ENCODE measurements at places on chromosomes 3 and 15. TPM values are rescaled to one million over a fixed set of nuclear protein-coding genes. Genes with fewer than 3 reads are reported as not detected.

- no peak for DNase-seq
Measured at GRCh38 chr3:24951180-24951579, 456.5 kb upstream of the THRB start.

DNA sequence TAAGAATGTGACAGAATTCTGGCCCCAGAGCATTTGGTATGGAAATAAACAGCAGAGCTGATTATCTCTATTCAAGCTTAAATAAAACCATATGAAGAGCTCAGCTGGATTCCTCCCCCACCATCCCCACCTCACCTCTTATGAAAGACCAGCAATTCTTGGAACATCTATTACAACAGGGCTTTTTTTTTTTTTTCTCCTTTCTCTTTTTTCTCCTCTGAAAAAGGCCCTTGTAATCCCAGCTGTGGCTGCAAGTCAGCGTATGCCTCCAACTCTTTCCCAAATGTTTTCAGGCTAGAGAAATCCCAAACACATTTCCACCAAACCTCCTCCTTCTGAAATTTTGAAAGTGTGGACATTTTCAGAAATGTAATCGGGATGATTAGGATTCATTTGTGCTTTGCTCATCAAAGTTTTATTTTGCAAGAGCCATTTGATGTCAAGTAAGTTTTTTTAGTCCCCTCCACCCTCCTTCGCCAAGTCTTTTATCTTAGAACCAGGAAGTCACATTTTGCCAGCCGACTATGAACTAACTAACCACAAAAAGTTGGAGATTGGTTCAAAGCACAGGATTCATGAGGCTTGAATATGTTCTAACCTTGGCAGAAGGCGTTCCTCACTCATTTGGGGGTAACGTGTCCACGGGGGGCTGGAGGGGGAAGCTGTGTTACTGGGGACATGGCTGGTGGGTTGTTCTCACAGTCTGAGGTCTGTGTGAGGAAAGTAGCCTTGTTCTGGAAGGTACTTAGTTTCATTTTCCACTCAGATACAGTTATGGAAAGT lies 142.0 kb upstream of the PDZRN3 start:
- DNase-seq: peak; percentile 66

DNA sequence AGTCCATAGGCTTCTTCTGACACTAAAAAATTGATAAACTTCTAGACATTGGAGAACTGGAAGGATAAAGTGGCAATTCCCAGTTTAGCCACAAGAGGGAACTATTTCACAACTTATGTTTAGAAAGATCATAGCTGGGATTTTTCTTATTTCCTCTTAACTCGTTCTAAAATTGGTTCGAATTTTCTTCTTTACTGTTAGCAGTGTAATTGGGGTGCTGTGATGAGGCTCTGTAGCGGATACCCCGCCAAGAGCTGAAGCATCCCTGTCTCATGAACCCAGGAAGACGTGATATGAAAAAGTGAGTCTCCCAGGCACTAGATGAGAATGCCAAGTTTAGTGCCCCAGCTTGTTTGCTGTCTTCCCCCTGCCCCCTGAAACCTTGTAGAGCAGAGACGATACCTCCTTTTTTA lies 85.1 kb downstream of the PDCD6IP start:
- no peak for DNase-seq

DNA sequence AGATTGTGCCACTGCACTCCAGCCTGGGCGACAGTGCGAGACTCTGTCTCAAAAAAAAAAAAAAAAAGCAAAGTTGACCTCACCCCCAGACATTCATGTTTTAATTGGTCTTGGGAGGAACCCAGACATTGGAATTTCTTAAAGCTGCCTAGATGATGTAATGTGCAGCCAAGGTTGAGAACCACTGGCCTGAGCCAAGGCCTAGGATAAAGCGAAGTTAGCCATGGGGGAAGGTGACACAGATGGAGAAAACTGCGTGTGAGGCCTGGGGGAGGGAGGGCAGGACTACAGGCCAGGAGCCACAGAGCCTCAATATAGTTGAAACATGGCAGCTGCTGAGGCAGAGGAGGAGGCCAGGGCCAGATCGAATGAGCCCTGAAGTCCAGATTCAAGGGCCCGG lies 21.0 kb downstream of the GLB1 start:
- no peak for DNase-seq

DNA sequence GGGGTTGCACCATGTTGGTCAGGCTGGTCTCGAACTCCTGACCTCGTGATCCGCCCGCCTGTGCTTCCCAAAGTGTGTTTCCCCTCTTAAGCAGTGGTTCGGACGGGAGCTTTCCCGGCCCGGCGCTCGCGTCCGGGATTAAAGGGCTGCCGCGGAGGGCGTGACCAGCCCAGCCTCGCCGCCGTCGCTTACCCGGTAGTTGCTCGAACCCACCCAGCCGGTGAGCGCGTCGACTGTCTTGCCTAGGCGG lies 513 bp downstream of the CLASP2 start:
- DNase-seq: peak; percentile 84

The GOLGA8O gene
- not detected for total RNA-seq

Data from sigmoid colon (tissue), 7 donors.